ENCODE measurements at places on chromosomes 7 and 10. TPM values are rescaled to one million over a fixed set of nuclear protein-coding genes. Genes with fewer than 3 reads are reported as not detected.

GRCh38 chr7:148909568-148909967 lies 25.5 kb upstream of the EZH2 start:
- peaks cover 41% of the 10 kb centered on the region for H3K27me3 ChIP-seq
- H3K4me3 ChIP-seq, result no peak overlapping the region
- DNase-seq, result no peak
- no peaks in the 10 kb centered on the region for H3K36me3 ChIP-seq

DNA sequence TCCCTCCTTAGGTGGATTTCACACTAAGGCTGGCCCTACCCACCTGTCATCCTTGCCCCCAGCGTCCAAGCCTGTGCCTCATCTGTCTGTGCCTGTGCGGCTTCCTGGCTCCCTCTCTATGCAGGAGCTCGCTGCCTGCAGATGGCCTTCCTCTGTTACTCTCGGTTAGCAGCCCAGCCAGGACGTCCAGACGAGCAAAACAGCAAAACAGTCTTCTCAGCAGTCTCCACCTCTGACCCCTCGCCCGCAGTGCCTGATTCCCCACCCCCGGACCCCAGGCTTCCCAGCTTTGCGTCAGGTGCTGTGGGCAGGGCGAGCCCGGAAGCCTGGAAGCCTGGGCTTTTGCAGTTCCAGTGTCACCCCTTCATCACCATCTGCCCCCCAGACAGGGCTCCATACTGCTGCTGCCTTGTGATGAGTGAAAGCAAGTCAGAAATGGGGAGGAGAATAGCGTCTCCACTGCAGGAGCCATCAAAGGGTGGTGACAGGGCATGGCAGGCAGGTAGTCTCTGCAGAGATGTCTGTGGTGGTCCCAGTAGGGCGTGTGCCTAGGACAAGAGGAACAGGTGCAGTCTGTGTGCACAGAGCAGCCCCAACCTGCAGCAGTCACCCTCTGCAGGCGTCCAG lies 88.5 kb downstream of the ADCY1 start:
- H3K27ac ChIP-seq, result no peak overlapping the region
- no peaks in the 10 kb centered on the region for H3K27me3 ChIP-seq
- no peaks in the 10 kb centered on the region for H3K36me3 ChIP-seq
- no peak for DNase-seq

DNA sequence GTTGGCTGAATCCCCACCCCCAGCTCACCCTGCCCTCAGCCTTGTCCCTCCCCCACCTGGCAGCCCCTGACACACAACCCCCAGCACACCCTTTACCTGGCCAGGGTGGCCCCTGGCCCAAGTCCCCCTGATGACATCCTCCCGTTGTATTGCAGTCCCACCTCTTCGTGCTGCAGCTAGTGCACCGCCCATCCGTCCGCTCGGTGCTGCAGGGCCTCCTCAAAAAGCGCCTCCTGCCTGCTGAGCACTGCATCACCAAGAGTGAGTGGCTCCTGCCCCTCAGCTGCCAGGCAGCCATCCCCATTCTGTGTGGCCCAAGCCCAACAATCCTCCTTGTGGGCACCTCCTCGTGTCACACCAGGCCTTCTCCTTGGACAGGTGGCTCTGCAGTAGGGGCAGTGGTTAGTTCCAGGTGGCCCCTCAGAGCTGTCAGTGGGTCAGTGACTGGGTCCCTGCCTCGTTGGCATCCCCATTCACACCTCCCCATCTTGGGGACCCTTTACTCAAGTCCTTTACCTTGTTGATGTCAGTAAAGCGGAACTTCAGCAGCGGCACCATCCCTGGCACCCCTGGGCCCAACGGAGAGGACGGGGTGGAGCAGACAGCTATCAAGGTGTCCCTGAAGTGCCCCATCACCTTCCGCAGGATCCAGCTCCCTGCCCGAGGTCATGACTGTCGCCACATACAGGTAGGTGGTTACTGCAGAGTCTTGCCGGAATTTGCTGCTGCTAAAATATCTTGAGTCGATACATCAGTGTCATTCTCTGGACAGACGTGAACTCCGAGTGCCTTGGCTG lies 14.3 kb downstream of the ZMIZ2 start:
- H3K36me3 ChIP-seq, result peaks cover 12% of the 10 kb centered on the region
- no peak overlapping the region for H3K4me3 ChIP-seq
- H3K27me3 ChIP-seq, result no peaks in the 10 kb centered on the region
- peaks cover 2% of the 10 kb centered on the region for H3K4me1 ChIP-seq

GRCh38 chr10:114925587-114926586 lies 12.1 kb upstream of the TRUB1 start:
- H3K27me3 ChIP-seq, result no peaks in the 10 kb centered on the region
- H3K4me1 ChIP-seq, result peaks cover 14% of the 10 kb centered on the region
- peak overlapping the region; percentile 24 for H3K27ac ChIP-seq
- H3K36me3 ChIP-seq, result no peaks in the 10 kb centered on the region
- peak; percentile 83 for DNase-seq
- no peak overlapping the region for H3K4me3 ChIP-seq

GRCh38 chr10:69467928-69468750 lies 16.9 kb downstream of the TSPAN15 start:
- no peaks in the 10 kb centered on the region for H3K36me3 ChIP-seq
- peaks cover 7% of the 10 kb centered on the region for H3K27me3 ChIP-seq
- DNase-seq, result no peak
- H3K4me1 ChIP-seq, result no peaks in the 10 kb centered on the region
- H3K4me3 ChIP-seq, result no peak overlapping the region

GRCh38 chr10:132349766-132350165 lies 17.8 kb downstream of the LRRC27 start:
- H3K27ac ChIP-seq, result no peak overlapping the region
- no peak for DNase-seq
- no peak overlapping the region for H3K4me3 ChIP-seq
- H3K27me3 ChIP-seq, result no peaks in the 10 kb centered on the region
- no peaks in the 10 kb centered on the region for H3K4me1 ChIP-seq
- H3K36me3 ChIP-seq, result no peaks in the 10 kb centered on the region

- no peaks in the 10 kb centered on the region for H3K4me1 ChIP-seq
- no peaks in the 10 kb centered on the region for H3K27me3 ChIP-seq
- H3K4me3 ChIP-seq, result no peak overlapping the region
- no peaks in the 10 kb centered on the region for H3K36me3 ChIP-seq
These were observed 26.8 kb downstream of the GAD2 start for GRCh38 chr10:26243351-26243720.

GRCh38 chr10:44581996-44582395 lies 197.1 kb upstream of the CXCL12 start:
- DNase-seq, result no peak
- no peaks in the 10 kb centered on the region for H3K27me3 ChIP-seq
- no peak overlapping the region for H3K27ac ChIP-seq
- H3K36me3 ChIP-seq, result no peaks in the 10 kb centered on the region

- H3K27me3 ChIP-seq, result no peaks in the 10 kb centered on the region
- no peaks in the 10 kb centered on the region for H3K36me3 ChIP-seq
- H3K27ac ChIP-seq, result no peak overlapping the region
- no peaks in the 10 kb centered on the region for H3K4me1 ChIP-seq
- no peak for DNase-seq
These were observed 105.4 kb upstream of the KMT2E start for GRCh38 chr7:104908636-104909035.

DNA sequence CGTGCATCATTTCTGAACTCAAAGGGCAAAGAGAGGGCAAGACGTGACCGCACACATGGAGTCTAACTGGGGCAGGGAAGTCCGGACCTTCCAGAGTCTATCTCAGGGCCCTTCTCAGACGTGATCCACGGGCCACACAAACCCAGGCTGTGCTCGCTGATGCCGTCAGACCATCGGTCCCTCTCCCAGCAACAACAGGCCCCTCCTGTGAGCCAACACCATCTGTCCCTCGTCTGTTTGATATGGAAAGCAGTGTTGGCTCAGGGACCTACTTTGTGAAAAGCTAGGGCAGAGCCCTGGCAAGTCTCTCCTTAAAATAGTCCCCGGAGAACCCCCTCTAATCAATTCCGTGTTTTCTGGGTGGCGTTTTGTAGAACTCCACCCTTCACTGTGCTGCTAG lies 208.8 kb downstream of the TCERG1L start:
- H3K36me3 ChIP-seq, result no peaks in the 10 kb centered on the region
- no peaks in the 10 kb centered on the region for H3K27me3 ChIP-seq

- H3K27me3 ChIP-seq, result no peaks in the 10 kb centered on the region
- no peak overlapping the region for H3K4me3 ChIP-seq
- H3K27ac ChIP-seq, result no peak overlapping the region
- DNase-seq, result no peak
These were observed 253.0 kb upstream of the PPP2R2D start for GRCh38 chr10:131647789-131648188.

DNA sequence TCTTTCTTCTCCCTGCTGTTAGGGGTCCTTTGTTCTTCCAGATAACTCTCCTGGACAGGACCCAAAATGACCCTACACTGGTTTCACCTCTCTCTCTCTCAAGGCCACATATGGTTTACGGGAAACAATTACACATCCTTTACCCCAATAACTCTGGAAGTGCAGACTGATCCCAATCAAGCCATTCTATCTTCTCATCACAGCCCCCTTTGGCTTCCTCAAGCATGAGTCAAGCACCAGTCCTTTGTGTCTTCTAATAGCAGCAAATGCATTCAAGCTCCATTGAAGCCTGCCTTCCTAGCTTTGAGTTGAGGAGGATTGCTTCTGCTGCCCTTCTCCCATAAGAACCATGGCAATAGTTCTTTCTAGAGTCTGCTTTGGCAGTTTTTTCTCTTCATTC lies 20.2 kb downstream of the C10orf67 start:
- H3K27me3 ChIP-seq, result no peaks in the 10 kb centered on the region
- H3K27ac ChIP-seq, result no peak overlapping the region
- no peaks in the 10 kb centered on the region for H3K4me1 ChIP-seq
- no peak overlapping the region for H3K4me3 ChIP-seq

- H3K27me3 ChIP-seq, result peaks cover 8% of the 10 kb centered on the region
- H3K4me3 ChIP-seq, result no peak overlapping the region
- H3K27ac ChIP-seq, result no peak overlapping the region
- no peaks in the 10 kb centered on the region for H3K36me3 ChIP-seq
- no peak for DNase-seq
These were observed 69.4 kb downstream of the FAM204A start for GRCh38 chr10:118272767-118273166.

BAMBI gene
- 45.4 TPM for total RNA-seq

RTKN2 gene
- 8.4 TPM for total RNA-seq

NME8 gene
- not detected for total RNA-seq

ZNF487 gene
- 2.6 TPM for total RNA-seq

EIF3B gene
- 198 TPM for total RNA-seq

PRSS37 gene
- total RNA-seq, result not detected

SHH gene
- total RNA-seq, result 0.16 TPM

NFE2L3 gene
- total RNA-seq, result 49.0 TPM

C7orf33 gene
- total RNA-seq, result not detected

Data from astrocyte (in vitro differentiated cells and primary cell).